Vagina (tissue), 2 donors: ENCODE measurements at places on chromosomes 3 and 15.

DNA sequence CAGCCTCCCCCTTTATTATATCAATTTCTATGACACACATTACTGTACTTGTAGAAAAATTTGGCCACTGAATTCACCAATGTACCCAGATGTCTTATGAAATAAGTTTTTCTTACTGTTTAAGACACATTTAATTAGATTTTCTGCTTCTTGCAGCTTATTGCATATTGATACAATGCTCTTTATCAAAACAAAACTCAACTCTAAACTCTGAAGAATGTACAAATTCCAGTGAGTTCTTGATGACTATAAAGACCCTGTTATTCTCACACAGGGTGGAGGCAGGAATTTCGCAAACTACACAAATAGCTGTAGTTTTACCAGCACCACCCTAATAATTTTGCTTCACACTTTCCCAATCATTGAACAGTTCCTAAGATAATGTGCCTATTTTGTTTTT, 22.0 kb downstream of the CMTM6 start:
- DNase-seq: no peak

GRCh38 chr3:126493739-126494138, 18.0 kb upstream of the ZXDC start:
- DNase-seq: no peak

DNA sequence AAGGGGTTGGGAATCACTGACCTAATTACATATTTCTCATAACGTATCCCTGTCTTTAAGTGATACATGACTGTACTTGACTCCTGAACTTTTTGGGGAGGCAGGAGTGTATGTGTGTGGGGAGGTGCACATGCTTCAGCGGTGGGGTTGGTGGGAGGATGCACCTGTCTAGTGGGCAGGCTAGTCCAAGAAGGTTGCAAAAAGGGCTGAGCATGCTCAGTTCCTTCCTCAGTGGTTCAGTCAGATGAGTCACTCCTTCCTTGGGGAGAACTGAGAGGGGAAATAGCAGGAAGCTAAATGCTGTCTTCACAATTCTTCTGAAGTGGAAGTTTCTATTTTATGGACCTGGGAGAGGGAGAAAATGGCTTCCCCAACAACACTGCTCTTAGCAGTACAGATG, 24.6 kb upstream of the AP4E1 start:
- no peak for DNase-seq

- DNase-seq: no peak
These were observed 322.1 kb downstream of the WDR72 start for GRCh38 chr15:53437366-53437765.

GRCh38 chr3:78761126-78761525, 1006.7 kb downstream of the ROBO1 start:
- no peak for DNase-seq

- no peak for DNase-seq
These were observed 33.7 kb downstream of the SUSD5 start for GRCh38 chr3:33184863-33185262.

GRCh38 chr3:48845170-48845569, 2.5 kb downstream of the PRKAR2A start:
- DNase-seq: no peak

GRCh38 chr15:39908186-39908585, 11.9 kb downstream of the GPR176 start:
- DNase-seq: no peak

- no peak for DNase-seq
These were observed 581.4 kb upstream of the DPPA4 start for GRCh38 chr3:109918740-109919139.

DNA sequence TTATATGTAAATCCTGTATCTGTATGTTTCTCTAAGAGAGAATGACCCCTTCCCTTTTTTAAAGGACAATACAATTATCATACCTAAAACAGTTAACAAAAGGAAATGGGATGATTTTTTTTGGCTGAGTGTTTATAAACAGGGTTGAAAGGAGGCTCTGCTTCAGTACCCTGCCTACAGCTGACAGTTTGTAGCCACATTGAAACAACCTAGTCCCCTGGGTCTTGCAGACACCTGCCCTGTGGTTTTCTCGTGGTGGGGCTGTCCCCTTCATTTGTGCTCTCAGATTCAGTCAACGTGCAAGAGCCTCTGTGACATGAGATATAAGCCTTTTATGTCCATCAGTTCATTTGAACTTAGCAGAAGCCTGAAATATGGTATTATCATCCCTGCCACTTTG, 2.3 kb upstream of the HMCES start:
- DNase-seq: no peak

GRCh38 chr15:91476861-91477260, 376.6 kb upstream of the SLCO3A1 start:
- no peak for DNase-seq
